Thoracic aorta endothelial cell (primary cell): ENCODE measurements at places on chromosomes 4 and X. TPM values are rescaled to one million over a fixed set of nuclear protein-coding genes. Genes with fewer than 3 reads are reported as not detected.

ZFP42 gene
- 0.07 TPM in 1 of 2 replicates, not detected in the other for total RNA-seq

UCHL1 gene
- total RNA-seq: 375 and 768 TPM in 2 replicates

MAGEA2 gene
- not detected in 2 replicates for total RNA-seq

KLHL4 gene
- 33.7 and 38.3 TPM in 2 replicates for total RNA-seq

IL13RA1 gene
- total RNA-seq: 57.3 and 62.5 TPM in 2 replicates

FAT4 gene
- 53.5 and 67.8 TPM in 2 replicates for total RNA-seq

CDX4 gene
- not detected in 2 replicates for total RNA-seq

ARMCX4 gene
- 6.8 and 9.0 TPM in 2 replicates for total RNA-seq

SLC2A9 gene
- 0.86 and 1.3 TPM in 2 replicates for total RNA-seq

PABPC1L2A gene
- total RNA-seq: not detected in 2 replicates

GPC4 gene
- 0.07 TPM in 1 of 2 replicates, not detected in the other for total RNA-seq

RTL5 gene
- total RNA-seq: 0.14 and 0.40 TPM in 2 replicates

GDPD2 gene
- not detected in 2 replicates for total RNA-seq

ADH1B gene
- total RNA-seq: 0.14 TPM in 1 of 2 replicates, not detected in the other

SMIM10L2A gene
- 0.29 and 0.53 TPM in 2 replicates for total RNA-seq

RBM46 gene
- total RNA-seq: not detected in 2 replicates

GLRA3 gene
- not detected in 2 replicates for total RNA-seq

SERTM2 gene
- not detected in 2 replicates for total RNA-seq

CXorf65 gene
- total RNA-seq: not detected in 2 replicates

ANAPC10 gene
- total RNA-seq: 29.0 and 32.4 TPM in 2 replicates

ADH4 gene
- total RNA-seq: not detected in 2 replicates

SH3TC1 gene
- total RNA-seq: 124 and 155 TPM in 2 replicates

FDCSP gene
- not detected in 2 replicates for total RNA-seq

STATH gene
- total RNA-seq: not detected in 2 replicates

DDIT4L gene
- 17.0 and 31.8 TPM in 2 replicates for total RNA-seq

PDZD4 gene
- under 0.01 and 0.14 TPM in 2 replicates for total RNA-seq

CCKAR gene
- total RNA-seq: not detected in 2 replicates

UGT8 gene
- total RNA-seq: not detected in 2 replicates

C4orf36 gene
- 0.50 and 0.53 TPM in 2 replicates for total RNA-seq

SLC9A7 gene
- total RNA-seq: 27.1 and 29.9 TPM in 2 replicates

PABPC1L2B gene
- total RNA-seq: not detected in 2 replicates

PAPSS1 gene
- 89.6 and 97.6 TPM in 2 replicates for total RNA-seq

DAPP1 gene
- not detected in 2 replicates for total RNA-seq
